RPMI7951 (cell line): ENCODE measurements at places on chromosomes 11 and 22. TPM values are rescaled to one million over a fixed set of nuclear protein-coding genes. Genes with fewer than 3 reads are reported as not detected.

GRCh38 chr11:122308226-122308625 lies 192.2 kb upstream of the BLID start:
- DNase-seq: no peak

DENND6B gene
- 0.68 and 2.2 TPM in 2 replicates for total RNA-seq

GRCh38 chr11:108616549-108616948 lies 23.0 kb upstream of the EXPH5 start:
- DNase-seq: peak; percentile 84

DNA sequence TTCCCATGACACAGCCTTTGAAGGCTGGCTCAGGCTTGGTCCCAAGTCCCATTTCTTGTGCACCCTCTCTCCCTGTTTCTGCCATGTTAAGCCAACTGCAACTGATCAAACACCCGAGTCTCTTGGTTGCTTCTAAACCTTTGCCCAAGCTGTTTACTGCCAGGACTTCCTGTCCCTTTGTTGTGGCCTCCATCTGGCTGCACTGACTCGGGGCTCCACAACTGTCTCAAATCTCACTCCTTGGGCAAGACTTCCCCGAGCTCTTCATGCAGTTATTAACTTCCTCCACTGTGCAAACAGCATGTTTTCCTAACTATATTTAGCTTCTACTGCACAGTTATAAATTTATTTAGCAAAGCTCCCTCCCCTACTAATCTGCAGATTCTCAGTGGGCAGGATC lies 4.3 kb downstream of the VPREB1 start:
- no peak for DNase-seq

CPSF7 gene
- 34.3 and 44.0 TPM in 2 replicates for total RNA-seq

GRCh38 chr11:19595499-19595839 lies 117.2 kb upstream of the NAV2 start:
- DNase-seq: peak; percentile 33

PKNOX2 gene
- 2.1 and 2.8 TPM in 2 replicates for total RNA-seq

GRCh38 chr11:11842421-11843008 lies 743 bp downstream of the USP47 start:
- DNase-seq: peak; percentile 78

- peak; percentile 76 for DNase-seq
Observed at GRCh38 chr11:10653946-10654810, 39.4 kb downstream of the IRAG1 start.

GRCh38 chr22:25747245-25747944 lies 5.4 kb downstream of the MYO18B start:
- DNase-seq: peak; percentile 98

- no peak for DNase-seq
Observed at GRCh38 chr11:42960521-42961088, 351.2 kb upstream of the API5 start.

- DNase-seq: no peak
Observed at GRCh38 chr11:88420165-88420791, 82.7 kb upstream of the CTSC start.

SLC22A8 gene
- total RNA-seq: not detected in 2 replicates

TMEM45B gene
- not detected in 2 replicates for total RNA-seq

DNA sequence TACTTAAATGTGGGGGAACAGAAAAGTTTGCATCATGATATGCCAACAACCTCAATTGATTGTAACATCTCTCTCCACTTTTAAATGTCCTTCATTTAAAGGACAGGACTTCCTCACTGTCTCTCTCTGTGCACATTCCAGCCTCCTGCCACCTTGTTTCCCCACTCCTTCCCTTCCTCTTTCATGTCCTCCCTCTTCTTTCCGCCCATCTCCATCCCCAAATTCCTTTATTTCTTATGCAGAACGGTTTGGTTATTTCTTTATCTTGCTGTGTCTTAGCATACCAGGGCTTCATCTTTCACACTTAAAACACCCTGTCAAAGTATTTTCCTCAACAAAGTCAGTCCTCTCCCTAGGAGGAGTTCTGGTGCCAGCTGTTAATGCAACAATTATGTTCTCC lies 293.8 kb downstream of the NXPE2 start:
- no peak for DNase-seq

DNA sequence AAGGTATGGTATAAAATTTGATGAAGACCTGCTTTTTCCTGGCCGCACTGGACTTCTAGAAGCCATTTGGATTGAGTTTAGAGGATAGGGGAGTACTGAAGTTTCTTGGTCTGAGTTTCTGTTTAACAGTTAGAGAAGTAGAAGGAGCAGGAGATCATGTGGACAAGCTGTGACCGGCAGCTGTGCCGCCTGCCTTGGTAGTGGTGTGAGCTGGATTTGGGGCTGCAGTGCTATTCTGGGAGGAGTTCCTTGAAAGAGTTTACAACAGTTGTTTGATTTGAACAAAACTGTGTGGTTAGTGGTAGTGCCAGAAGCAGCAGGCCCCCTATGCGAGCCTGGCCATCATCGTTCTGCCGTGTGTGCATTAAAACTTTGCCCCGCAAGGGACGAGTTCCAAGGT lies 105.2 kb downstream of the PDHX start:
- DNase-seq: no peak

ESAM gene
- not detected in 2 replicates for total RNA-seq

CAPRIN1 gene
- total RNA-seq: 139 and 165 TPM in 2 replicates

- DNase-seq: no peak
Observed at GRCh38 chr11:58775066-58775708, 43.4 kb upstream of the GLYAT start.

- peak; percentile 26 for DNase-seq
Observed at GRCh38 chr11:11467312-11467711, 114.3 kb upstream of the CSNK2A3 start.

DNA sequence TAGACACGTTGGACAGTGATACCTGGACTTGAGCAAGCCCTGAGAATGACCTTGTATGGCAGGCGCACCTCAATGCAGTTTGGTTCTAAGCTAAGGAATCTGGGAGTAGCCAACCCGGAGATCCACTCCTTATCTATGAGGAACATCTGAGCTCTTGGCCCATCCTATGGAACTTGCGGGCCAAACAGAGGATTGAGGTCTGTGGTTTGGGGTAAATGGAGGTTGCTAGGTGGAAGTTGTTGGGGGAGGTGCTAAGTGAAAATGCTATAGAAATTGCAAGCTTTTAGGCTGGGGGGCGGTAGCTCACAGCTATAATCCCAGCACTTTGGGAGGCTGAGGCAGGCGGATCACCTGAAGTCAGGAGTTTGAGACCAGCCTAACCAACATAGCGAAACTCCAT lies 8.9 kb downstream of the GDPD5 start:
- no peak for DNase-seq

- DNase-seq: peak; percentile 80
Observed at GRCh38 chr22:27438271-27438980, 363.1 kb downstream of the MN1 start.

- DNase-seq: no peak
Observed at GRCh38 chr22:39419911-39420310, 20.3 kb downstream of the TAB1 start.

DNA sequence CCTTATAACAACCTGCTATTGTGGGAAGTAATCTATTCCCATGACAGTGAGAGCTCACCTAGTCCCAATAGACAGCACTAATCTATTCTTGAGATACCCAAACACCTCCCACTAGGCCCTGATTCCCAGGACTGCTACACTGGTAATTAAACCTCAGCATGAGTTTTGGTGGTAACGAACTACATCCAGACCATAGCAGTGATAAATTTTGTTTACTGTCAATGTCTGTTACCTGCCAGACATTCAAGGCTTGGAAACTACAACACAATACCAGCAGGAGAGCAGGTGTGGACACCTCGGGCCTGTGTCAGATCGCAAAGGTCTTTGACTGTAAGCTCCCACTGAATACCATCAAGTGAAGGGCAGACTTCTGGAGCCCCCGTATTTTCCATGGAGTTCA lies 187.1 kb downstream of the ARHGAP42 start:
- DNase-seq: no peak

GRCh38 chr11:78313181-78313795 lies 104.3 kb downstream of the GAB2 start:
- DNase-seq: peak; percentile 80

DNA sequence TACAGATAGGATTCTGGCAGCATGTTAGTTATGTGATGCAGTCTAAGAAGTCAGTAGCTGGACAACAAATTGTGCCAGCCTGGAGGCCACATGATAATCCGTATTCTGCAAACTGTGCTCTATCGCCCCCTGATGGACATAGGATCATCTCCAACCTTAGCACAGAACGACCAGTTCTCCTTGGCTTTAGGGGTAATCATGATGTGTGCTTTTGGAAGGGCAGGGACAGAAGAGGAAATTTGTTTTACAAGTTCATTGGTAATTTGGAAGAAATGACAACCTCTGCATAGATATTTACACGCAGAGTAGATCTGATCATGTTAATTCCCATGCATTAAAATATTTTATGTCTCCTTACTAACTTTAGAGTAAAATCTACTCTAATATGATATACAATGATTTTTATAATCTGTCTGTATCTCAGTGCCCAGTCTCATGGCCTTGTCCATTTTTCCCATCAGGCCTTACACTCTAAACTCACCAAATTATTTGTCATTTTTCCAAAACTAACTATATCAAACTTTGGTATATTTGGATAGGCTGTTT lies 12.1 kb downstream of the OR10D3 start:
- peak; percentile 57 for DNase-seq

GRCh38 chr22:31829505-31829904 lies 75.7 kb downstream of the DEPDC5 start:
- peak; percentile 97 for DNase-seq

- DNase-seq: no peak
Observed at GRCh38 chr22:28819253-28820096, 19.1 kb upstream of the XBP1 start.

MS4A7 gene
- total RNA-seq: not detected in 2 replicates

DNA sequence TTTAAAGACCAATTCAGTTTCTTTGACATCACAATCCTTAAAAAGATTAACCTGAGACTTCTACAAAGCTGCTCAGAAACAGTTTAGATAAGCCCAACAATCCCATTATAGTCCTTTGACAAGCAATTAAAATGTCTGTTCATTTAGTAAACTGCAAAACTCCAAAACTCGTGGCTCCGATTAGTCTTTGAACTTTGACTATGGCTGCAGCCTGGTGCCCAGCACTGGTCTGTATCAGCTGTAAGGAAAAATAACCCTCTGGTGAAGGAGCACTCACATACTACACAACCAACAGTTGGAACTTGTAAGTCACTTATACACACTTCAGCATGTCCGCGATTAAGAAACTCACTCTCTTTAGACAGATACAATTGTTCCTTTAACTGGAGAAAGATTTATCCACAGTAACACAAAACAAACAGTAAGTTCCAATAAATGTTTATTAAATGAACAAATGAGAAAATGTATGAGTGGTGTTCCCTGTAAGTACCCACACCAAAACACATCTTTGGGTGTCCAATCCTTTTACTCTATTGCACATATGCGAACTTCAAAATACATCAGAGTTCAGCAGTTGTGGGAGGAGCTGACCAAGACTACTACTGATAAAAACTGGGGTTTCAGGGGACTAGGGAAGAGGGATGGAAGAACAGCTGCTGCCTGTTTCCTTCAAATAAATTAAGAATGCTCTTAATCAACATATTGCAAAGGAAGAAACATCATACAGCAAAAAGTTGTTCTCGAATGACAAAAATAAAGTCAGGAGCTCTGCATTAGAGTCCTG lies 36.4 kb downstream of the PITPNB start:
- DNase-seq: no peak

- no peak for DNase-seq
Observed at GRCh38 chr22:29838599-29838956, 504 bp upstream of the ASCC2 start.

GRCh38 chr22:22944268-22944985 lies 56.8 kb downstream of the IGLL5 start:
- no peak for DNase-seq

DNA sequence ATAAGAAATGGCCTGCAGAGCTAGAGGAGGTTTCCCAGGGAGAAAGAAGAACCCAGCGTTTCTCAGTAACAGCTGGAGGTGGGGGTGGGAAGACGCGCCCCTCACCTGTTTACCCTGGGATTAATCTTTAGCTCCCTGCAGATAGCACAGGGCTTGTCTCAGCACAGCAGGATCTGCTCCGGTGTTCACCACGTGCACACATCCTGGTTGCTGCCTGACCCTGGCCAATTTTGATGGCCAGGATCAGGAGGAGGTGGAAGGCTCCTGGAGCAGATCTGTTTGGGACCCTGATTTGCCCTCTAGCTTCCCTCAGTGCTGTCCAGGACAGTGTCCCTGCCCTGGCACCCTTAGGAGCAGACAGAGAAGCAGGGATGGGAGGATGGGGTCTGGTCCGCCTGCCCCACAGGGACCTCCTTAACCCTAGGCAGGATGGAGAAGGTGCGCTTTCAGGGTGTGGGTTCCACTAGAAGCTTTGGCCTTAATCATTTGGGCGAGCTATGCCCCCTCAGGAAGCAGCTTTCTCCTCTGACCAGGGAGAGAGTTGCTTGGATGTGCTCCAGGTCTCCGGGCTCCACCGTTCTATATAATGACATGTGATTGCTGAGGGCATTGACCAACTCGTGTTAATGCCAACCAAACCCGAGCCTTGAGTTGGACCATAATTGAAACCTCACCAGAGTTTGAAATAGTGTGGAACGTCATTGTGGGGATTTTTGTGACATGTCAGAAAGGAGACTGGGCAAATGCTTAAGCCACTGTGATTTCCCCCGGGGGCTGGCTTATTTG lies 19.3 kb downstream of the UPB1 start:
- no peak for DNase-seq

DNA sequence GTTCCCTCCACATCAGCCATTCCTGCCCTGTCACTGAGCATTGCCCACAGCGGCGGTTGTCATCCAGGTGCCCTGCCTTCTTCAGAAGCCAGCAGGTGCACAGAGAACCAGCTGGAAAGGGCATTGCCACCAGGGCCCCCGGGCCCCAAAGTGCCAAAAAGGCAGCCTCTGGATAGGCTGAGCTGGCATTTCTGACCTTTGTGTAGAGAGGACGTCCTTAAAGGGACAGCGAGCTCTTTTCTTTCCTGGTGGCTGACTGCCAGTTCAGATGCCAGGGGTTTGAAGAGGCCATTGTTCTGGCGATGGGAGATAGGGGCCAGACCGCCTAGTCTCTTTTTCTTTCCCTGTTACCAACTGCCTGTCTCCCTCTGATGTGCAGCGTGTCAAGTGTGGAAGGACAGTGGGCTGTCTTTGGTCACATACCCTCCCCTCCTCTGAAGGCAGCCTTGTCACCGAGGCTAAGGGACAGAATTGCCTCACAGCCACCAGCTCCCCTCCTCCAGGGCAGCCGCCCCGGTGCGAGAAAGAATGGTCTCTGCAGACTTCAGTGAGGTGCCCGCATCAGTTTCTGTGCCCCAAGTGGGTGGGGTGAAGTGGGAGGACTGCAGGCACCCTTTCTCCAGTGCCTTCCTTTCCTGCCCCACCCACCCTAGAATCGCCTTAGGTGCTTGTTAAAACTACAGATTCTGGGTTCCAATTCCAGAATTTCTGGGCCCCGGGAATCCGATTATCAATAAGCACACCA lies 109.6 kb downstream of the SCN3B start:
- no peak for DNase-seq

SPI1 gene
- total RNA-seq: not detected in 2 replicates

GRCh38 chr11:92867913-92868619 lies 101.4 kb upstream of the MTNR1B start:
- no peak for DNase-seq

- no peak for DNase-seq
Observed at GRCh38 chr11:130159139-130159538, 443 bp upstream of the ST14 start.

RASSF10 gene
- 0.12 and 0.20 TPM in 2 replicates for total RNA-seq

TSGA10IP gene
- total RNA-seq: not detected in 2 replicates

GRCh38 chr11:108733479-108734116 lies 68.7 kb downstream of the DDX10 start:
- DNase-seq: peak; percentile 82

- no peak for DNase-seq
Observed at GRCh38 chr11:115645631-115646317, 141.6 kb upstream of the CADM1 start.
